ENCODE measurements at places on chromosomes 5 and 9.

DNA sequence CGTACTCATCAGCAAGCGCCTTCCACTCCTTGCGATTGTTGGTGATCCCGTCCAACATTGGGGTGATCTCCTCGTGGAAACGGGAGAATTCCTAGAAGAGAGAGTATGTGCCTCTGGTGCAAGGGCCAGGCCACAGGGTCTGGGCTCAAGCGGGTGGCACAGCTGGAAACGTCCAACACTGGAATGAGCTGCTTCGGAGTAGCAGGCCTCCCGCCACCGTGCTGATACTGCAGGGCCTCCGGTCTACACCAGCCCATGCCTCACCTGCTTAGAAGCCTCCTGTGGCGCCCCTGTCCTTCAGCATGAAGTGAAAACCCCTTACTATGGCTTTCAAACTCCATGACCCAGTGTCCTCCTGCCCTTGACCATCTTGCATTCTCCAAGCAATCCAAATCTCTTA is 81.4 kb downstream of the PDE6A start:
- DNase-seq = no peak

DNA sequence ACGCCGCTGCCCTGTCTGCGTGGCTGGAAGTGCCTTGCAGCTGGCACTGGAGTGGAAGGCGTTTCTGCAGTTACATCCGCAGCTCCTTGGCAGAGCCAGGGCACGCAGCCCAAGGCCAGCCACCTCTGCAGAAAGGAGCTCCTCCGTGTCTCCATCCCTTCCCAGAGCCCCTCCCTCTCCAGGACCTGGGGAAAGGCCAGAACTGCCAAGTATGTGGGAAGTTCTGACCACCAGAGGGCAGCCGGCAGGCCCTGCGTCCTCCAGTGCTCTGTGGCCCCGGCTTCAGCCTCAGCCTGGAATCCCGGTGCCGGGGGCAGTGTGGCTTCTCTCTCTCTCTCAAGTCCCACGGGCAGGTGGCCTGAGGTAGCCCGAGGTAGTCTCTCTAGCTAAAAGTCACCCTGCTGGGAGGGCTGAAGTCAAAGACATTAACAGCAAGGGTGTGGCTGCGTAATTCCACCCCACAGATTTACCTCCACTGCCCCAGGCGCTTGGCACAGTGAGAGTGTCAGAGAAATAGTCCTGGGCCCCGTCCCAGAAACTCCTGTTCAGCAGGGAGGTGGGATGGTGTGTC is 101.7 kb upstream of the FCN2 start:
- DNase-seq = no peak

GRCh38 chr9:107712390-107712789 is 222.8 kb upstream of the KLF4 start:
- no peak for DNase-seq

GRCh38 chr5:41112486-41113455 is 41.6 kb upstream of the MROH2B start:
- no peak for DNase-seq

DNA sequence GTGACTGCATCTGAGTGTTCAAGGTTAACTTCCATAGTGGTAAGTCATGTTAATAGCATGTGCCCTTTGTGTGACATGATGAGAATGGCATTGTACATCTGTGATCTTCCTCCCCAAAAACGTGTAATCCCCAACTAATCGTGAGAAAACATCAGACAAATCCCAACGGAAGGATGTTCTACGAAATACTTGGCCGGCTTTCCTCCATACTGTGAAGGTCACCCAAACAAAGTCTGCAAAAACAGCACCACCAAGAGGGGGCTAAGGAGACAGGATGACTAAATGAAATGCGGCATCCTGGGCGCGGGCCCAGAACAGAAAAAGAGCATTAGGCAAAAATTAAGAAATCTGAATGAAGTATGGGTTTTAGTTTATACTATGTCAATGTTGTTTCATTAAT is 81.8 kb downstream of the MED10 start:
- no peak for DNase-seq

- no peak for DNase-seq
Observed at GRCh38 chr5:154690488-154690887, 64.7 kb upstream of the LARP1 start.

All from NCI-H1694 (cell line).